A549 treated with DMSO at 1 μM for 4 hours (cell line): ENCODE measurements at places on chromosomes 5 and 9. TPM values are rescaled to one million over a fixed set of nuclear protein-coding genes. Genes with fewer than 3 reads are reported as not detected.

Gene GRIA1
- total RNA-seq: 0.02 TPM in 1 of 5 replicates, not detected in the others

Gene SLC6A3
- total RNA-seq: 0.09 to 0.25 TPM (median 0.10 TPM) in 5 replicates

Gene CXXC5
- 20.6 to 27.2 TPM (median 24.8 TPM) in 5 replicates for total RNA-seq

Gene RNF180
- 0.12 to 0.60 TPM (median 0.41 TPM) in 5 replicates for total RNA-seq

Gene OTP
- 0.06 to 0.08 TPM (median 0.08 TPM) in 5 replicates for total RNA-seq

Gene NUTM2F
- not detected in 5 replicates for total RNA-seq

Gene PCDH1
- total RNA-seq: 1.5 to 2.4 TPM (median 2.1 TPM) in 5 replicates

Gene PCDHB5
- 1.2 to 1.9 TPM (median 1.4 TPM) in 5 replicates for total RNA-seq

Gene INSL6
- total RNA-seq: not detected in 5 replicates

Gene ZNF474
- 0.14 to 0.48 TPM (median 0.44 TPM) in 5 replicates for total RNA-seq

Gene C5orf34
- 4.3 to 5.6 TPM (median 4.9 TPM) in 5 replicates for total RNA-seq

Gene LIFR
- total RNA-seq: 5.2 to 8.2 TPM (median 7.5 TPM) in 5 replicates

Gene ORM2
- total RNA-seq: not detected in 5 replicates

Gene IRX1
- not detected in 5 replicates for total RNA-seq

Gene PPIC
- 13.1 to 16.4 TPM (median 15.6 TPM) in 5 replicates for total RNA-seq

Gene ZNF346
- 10.3 to 12.6 TPM (median 11.9 TPM) in 5 replicates for total RNA-seq
